ENCODE measurements at places on chromosomes 3 and 15.

DNA sequence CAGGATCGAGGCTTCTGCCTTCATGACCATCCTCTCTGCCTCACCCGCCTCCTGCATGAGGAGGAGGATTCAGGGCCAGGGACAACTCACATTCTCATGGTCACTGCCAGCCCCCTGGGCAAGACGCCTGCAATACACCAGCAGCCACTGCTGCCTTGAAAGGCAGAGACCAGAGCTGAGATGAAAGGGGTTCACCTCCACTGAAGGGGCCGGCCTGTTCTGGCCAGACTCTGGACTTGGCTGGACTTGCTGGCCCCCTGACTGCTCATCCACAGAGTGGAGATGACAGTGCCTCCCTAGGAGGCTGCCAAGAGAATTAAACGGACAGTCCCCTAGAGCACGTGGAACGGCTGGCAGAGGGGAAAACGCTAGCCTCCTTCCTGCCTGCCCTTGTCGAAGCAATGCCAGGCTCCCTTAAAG lies 35.2 kb downstream of the MGLL start:
- DNase-seq = no peak

DNA sequence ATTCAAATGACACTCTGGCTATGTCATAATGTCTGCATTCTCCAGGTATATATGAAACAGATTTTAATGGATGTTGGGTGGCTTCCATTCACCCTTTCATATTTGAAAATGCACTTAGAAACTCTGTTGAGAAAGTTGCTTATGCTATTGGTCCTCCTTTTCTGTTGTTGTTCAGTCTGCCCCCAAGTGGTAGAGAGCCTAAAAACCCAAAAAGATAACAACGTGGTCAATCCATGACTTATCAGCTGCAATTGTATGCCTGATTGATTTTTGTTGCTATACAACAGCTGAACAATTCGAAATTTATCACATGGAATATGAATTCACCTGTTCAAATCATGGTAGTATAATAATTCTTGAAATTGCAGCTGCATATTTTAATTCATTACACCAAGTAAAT lies 279.8 kb downstream of the ROBO2 start:
- DNase-seq = no peak

DNA sequence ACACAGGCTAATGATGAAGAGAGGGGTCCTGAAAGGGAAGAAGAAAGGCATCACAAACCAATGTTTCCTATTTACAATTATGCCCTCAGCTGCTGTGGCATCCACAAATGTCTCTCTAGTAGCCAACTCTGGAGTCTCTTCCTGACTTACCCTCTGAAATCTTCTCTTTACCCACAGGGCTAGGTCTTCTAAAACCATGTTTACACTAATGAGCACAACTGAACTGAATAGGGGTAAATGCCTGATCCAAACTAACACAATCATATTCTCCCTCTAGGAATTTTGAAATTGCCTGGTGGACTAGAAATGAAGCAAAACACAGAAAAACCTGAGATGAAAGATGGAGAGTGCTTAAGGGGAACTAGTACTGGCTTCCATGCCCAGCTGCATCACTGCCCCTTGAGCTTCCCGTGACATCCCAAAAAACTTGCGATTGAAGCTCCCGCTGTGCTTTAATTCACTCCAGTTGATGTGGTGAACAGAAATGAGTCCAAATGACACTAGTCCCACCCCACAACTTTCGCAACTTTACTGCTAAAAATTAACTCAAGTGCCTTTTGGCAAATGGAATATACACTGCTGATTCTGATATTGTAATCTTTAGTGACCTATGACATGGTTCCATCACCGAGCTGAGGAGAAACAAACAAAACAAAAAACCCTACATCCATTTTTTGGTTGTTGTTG lies 32.8 kb downstream of the CFAP20DC start:
- DNase-seq = no peak

GRCh38 chr3:106197532-106198194 lies 328.9 kb upstream of the CBLB start:
- DNase-seq = no peak

GRCh38 chr15:65577129-65577996 lies 33.6 kb downstream of the INTS14 start:
- DNase-seq = no peak

- DNase-seq = no peak
Observed at GRCh38 chr3:133136114-133137041, 98.2 kb downstream of the TMEM108 start.

DNA sequence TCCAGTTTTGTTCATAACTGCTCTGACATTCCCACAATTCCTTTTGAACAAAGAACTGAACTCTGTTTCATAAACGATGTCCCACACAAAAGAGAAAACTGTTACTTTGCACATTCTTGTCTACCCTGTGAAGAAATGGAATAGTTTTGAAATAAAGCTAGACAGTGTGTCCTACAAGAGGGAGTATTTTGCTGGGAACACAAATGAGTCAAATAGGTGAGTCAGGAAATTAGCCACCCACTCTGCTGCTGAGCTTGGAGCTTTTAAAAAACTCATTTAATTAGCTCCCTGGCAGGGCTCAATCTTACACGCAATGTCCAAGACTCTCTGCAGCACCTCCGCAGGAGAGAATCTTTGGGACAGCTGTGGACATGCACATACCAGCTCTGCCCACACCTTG lies 193.4 kb downstream of the SLC9A9 start:
- no peak for DNase-seq
